ENCODE measurements at places on chromosomes 16 and 17.

DNA sequence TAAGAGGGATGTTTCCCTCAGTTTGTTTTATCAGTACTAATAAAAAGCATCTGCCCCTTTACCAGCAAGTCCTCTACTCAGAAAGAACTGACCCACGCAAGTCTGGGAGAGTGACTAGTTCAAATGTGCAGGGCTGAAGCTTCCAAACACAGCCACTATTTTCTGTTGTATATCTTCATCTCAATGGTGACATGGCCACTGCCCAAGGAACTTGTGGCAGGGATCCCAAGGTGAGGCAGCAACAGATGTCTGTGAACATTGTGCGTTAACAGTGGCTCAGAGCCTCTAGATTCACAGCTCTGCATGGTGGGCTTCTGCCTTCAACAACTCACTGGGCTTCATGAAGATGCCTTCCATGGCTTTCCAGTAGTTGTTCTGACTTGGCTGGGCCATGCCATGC lies 3.7 kb upstream of the BLTP2 start:
- no peak for DNase-seq

DNA sequence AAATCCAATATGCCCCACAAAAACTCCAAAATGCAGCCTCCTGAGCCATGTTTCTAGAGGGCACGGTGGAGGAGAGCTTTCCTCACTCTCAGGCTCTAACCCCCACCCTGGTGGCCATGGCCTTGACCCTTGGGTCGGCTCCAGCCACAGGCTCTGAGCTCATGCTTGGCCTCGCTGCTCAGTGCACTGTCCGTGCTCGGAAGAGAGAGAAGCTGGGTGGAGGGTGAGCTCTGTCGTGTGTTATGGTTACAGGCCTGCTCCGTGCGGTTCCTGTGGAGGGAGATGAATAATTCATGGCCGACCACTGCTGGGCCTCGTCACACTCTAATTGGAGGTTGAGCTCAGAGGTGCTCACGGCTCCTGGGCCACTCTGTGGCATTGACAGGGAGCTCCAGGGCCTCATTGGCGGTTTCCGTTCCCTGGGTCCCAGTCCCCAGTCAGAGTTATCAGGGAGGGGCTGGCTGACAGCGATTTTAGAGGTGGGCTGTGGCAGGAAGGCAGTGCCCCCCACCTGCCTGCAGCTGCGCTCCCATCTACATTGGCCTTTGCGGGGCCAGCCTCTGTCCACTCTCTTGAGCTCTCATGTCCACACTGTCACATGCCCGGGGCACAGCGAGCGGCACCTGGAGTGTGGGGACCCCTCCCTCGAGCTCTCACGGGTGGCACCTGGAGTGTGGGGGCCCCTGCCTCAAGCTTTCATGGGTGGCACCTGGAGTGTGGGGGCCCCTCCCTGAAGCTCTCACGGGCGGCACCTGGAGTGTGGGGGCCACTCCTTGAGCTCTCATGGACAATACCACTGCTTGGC lies 24.9 kb downstream of the ACSF3 start:
- DNase-seq = no peak

DNA sequence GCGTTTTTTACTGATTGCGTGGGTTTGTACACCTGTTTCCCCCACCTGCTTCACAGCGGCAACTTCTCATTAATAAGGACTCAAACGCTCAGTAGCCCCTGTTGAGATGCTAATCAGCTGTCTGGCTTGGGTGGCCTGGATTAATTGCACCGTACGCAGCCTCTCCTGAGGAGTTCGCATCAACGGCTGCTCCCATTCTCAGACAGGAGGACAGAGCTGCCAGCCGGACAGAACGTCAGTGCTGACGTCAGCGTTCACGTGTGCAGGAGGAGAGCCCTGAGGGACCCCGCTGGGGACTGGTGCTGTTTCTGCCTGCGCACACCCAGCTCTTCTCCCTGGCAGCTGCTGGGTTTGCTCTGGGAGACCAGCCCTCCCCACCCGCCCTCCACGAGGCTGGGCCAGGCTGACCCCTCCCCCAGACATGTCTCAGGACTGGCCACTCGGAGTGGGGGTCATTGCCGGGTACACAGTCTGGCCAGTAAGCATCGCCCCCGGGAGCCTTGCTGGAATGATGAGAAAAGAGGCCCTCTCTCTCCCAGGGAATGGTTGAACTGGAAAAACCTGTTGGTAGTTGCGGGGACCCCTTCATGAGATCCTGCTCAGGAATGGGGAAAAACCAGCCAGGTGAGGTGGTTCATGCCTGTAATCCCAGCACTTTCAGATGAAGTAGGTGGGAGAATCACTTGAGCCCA lies 5.7 kb upstream of the BANP start:
- DNase-seq = peak; percentile 81

- peak; percentile 98 for DNase-seq
Measured at GRCh38 chr16:3234857-3235561, at the start of gene ZNF200. ZNF200 (minus strand) TSS chr16:3235158; CDS start chr16:3233755, 1,403 bp downstream.

GRCh38 chr16:27349276-27349675 lies 35.5 kb downstream of the IL4R start:
- no peak for DNase-seq

DNA sequence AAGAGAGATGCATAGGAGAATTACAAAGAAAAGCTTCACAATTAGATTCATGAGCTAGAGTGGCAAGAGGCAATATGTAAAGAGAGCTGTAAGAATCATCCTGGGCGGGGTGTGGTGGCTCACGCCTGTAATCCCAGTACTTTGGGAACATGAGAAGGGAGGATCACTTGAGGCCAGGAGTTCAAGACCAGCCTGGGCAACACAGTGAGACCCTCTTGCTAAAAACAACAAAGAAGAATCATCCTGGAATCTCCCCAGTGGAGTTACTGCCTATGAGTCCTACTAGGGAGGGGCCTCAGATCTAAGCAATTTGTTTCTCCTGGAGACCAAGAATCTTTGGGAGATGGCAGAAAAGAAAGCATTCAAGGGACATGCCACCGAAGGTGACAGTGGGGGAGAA lies 119.1 kb downstream of the HIC1 start:
- DNase-seq = no peak

- DNase-seq = no peak
Measured at GRCh38 chr17:2903193-2903974, 107.1 kb downstream of the RAP1GAP2 start.

DNA sequence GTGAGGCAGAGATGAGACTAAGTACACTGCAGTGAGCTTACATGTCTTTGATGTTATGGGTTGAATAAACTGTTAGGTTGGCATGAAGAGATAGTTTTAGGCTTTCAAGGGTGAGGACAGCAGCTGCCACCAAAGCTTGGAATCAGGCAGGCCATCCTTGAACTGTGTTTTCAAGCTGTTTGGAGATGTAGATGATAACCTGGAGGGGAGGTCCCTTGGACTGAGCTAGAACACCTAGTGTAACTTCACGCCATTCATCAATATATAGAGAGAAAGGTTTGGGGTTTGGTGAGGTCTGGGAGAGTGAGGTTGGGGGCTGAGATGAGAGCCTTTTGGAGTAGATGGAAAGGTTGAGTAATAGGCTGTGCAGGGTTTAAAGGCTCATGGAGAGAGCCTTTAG lies 2447.0 kb downstream of the TP53TG3F start:
- DNase-seq = no peak

GRCh38 chr16:71499775-71500364 lies 10.7 kb upstream of the ZNF19 start:
- peak; percentile 74 for DNase-seq

- DNase-seq = peak; percentile 87
Measured at GRCh38 chr17:3529817-3530741, 27.5 kb downstream of the TRPV3 start.

DNA sequence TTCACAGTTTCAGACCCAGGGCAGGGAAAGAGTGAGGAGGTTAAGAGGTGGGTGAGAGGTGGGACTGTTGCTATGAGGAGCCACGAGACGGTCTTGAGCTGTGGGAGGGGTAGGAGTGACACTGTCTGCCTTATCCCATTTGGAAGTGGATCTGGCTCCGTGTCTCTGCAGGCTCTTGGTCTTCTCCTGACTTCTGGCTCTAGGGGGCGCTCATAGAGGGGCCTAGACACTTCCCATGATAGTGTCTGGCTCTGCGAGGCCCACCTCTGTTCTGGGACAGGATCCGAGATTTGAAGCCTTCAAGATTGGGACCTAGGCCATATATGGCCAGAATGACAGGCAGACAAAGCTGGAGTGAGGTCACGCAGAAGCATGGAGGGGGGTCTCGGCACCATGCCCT lies 204.5 kb downstream of the GSG1L start:
- no peak for DNase-seq

DNA sequence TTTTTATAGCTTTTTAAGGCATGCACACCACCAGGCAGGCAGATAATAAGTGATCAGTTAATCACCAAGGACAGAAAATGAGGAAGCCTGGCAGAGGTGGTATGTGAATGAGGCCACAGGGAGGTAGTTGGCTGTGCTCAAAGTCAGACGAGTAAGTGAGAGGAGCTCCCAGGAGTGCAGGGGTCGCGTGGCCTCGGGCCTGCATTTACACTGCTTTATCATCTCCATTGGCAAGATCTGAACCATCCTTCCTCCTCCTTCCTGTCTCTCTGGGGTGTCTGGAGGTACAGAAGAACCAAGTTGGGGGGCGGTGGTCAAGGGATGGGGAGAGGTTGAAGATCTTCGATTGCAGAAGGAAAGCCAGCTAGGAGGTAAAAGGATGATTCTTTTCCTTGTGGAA lies 320.1 kb downstream of the SOX9 start:
- no peak for DNase-seq

GRCh38 chr16:25065899-25066298 lies 45.6 kb upstream of the LCMT1 start:
- DNase-seq = no peak

DNA sequence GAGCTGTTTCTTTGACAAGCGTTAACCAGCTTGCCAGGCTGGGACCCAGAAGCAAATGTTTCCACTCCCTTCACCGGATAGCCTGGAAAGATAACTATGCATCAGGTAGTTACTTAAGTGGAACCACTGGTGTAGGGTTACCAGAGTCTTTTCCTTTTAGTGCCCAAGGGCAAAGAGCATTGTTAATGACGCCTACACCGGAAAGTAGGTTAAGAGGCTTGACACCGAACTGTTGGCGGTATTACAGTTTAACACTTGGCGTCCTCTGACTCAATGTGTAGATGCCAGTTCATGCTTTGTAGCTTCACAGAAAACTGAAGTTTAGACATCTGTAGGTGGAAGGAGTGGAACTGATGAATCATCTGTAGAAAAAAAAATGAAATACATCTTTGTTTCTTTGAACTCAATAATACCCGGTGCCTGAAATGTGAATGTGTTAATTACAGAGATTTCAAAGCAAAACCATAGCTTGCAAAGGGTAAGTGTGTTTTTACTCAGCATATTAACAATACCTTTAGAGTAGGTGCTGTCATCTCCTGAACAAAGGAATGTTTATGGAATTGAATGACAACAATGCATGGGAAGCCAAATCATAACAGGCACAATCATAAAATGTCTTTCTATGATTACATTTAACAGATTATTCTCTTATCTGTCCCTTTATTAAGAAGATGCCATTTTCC lies 426.7 kb upstream of the SALL1 start:
- no peak for DNase-seq

DNA sequence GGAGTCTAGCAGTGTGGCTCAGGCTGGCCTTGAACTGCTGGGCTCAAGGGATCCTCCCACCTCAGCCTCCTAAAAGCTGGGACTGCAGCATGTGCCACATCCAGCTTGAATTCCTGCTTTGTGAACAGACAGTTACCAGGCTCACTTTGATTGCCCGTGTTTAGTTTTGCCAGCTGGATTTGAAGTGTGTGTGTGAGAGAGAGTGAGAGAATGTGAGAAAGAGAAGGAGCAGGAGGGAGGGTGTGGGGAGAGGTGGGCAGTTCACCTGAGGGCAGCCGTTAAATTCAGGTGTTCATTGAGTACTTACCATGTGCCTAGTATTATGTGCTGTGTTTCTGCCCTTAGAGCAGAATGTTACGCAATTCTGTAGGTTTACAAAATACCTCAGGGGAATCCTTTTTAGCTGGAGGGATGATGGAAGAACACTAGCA lies 4.7 kb downstream of the DUSP14 start:
- DNase-seq = no peak

DNA sequence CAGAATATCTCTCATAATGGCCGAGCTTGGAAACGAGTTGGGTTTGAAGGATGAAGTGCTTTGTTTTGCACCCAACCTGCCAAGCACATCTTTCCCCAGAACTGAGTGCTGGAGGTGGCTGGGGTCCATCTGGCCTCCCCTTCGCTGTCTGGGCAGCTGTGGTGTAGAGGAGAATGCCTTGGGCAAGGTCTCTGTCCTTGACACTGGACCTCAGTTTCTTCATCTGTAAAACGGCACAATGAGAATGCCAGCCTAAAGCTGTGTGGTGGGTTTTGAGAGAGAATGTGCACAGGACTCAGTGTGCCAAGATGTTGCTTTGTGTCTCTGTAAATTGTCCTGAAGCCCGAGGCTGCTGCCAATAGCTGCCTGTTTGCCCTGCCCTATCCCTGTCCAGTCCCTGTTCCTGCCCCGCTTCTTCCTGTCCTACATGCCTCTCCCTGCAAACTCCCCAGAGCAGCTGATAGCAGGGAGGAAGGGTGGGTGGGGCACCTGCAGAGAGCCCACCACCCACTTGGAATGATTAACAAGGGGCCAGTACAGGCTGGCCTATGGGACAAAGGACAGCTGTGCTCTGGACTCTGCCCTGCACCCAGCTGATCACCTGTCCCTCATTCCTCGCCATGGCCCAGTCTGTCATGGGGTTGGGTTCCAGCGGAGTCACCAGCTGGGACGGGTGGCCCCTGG lies 15.3 kb downstream of the LASP1 start:
- DNase-seq = no peak

GRCh38 chr16:81797443-81797842 lies 18.4 kb downstream of the PLCG2 start:
- DNase-seq = no peak

DNA sequence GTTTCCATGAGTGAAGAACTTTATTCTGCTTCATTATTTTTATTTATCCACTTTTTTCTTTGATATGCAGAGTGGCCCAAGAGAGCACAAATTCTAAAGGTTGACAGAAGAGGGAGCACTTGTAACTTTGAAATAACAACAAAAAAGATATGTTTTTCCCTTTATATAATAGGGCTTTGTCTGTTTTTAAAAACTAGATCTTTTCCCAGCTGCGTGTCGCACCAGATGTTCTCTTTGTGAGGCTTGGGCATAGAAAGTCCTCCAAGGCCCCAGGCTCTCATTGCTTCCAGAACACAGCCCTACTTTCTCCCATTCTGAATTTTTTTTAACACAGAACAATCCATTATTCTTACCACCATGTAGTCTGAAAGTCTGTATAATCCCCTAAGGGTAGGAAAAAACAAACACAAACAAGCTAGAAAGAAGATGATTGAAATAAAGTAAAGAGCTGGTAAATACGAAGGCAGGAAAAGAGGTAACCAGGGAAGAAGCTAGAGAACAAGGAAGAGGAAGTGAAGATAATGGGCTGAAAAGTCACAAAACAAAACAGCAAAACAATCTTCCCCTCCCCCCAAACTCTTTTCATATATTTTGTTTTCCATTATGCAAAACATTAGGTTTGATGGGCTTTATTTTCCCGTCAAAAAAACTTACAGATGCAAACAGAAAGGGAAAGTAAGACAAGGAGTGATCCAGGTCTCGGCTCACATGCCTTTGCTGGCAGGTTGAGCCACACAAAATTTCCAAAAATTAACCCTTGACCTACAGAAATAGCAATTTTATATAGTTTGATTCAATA lies 160.4 kb downstream of the ABCA8 start:
- DNase-seq = peak; percentile 91
